CD4-positive, CD25-positive, alpha-beta regulatory T cell (primary cell): ENCODE measurements at places on chromosomes 12 and 14.

GRCh38 chr14:77616133-77616453 lies 344 bp downstream of the SPTLC2 start:
- no peak for DNase-seq

- no peak for DNase-seq
These were observed 2.7 kb upstream of the SEL1L start for GRCh38 chr14:81536241-81536771.

DNA sequence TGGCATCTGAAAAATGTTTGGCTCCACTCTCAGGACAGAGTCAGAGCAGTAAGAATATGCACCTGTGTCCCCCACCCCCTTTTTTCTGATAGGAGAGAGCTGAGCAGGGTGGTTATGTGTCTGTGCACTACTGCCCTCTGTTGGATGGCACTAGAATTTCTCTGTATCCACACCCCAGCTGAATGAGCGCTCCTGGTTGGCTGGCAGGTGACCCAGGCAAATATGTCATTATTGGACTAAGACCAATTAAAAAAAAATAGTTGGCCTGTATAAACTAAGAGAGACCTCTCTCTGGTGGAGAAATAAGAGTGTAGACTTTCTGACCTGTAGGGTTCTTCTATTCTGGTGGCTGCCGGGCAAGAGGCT lies 107.0 kb downstream of the PTCSC3 start:
- peak; percentile 43 for DNase-seq

DNA sequence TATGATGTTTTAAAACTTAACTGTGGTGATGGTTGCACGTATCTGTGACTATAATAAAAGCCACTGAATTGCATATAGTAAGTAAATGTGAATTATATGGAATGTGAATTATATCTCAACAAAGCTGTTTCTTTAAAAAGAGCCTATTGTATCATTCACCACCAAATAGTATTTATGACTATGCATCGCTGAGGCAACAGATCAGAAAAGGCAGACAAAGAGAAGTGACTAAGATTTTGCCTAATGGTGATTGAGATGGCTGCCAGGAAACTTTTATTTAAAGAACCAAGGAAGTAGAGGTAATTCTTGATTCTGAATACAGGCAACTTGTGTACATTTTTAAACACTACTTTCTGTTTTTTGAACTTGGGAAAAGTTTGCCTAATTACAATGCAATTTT lies 31.7 kb downstream of the DHRS7 start:
- no peak for DNase-seq

GRCh38 chr12:116881325-116881876 lies at the start of gene HRK:
HRK (minus strand) TSS chr12:116881441; CDS start chr12:116881307, 134 bp downstream.
- no peak for DNase-seq

GRCh38 chr14:91113829-91114078 lies at the start of gene DGLUCY:
DGLUCY (plus strand) TSS chr14:91114073; CDS start chr14:91160295, 46,222 bp downstream.
- peak; percentile 92 for DNase-seq

DNA sequence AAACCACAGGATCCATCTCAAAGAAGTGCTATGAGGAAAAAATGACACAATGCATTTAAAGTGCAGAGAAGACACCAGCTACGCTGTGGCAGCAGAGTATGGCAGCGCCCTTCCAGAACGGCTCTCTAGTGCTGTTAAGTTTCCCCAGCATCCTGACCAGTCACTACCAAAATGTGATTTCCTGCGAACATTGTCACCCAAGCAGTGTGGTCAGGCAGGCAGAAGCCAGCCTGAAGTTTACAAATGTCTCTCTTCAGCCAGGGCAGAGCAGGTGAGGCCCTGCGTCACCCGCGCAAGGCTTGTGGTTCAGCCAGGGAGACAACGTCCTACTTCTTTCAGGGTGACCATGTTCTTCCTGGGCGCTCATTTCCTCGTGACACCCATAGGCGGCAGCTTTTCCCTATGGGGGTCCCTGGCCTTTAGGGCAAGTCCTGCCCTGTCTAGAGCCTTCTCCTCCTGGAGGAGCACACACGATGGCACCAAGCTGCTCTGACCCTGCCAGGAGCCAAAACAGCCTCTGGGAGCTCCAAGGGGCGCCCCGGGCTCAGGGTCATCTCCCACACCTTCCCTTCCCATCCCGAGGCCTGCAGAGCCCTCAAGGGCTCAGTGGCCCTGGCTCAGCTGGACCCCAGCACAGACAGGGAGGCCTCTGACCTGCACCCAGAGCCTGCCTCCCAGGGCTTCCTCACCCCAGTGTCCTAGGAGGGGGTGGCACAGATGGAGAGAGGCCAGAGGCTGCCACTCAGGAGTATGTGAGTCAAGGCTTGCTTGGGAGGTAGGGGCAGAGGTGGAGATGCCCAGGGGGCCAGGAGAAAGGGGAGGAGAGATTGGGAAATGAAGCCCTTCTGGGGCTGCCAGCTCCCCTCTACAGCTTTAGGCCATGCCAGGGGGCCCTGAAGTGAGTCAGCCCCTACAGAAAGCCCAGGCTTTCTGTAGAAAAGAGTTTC lies 41.9 kb downstream of the PSMA6 start:
- DNase-seq: peak; percentile 47

DNA sequence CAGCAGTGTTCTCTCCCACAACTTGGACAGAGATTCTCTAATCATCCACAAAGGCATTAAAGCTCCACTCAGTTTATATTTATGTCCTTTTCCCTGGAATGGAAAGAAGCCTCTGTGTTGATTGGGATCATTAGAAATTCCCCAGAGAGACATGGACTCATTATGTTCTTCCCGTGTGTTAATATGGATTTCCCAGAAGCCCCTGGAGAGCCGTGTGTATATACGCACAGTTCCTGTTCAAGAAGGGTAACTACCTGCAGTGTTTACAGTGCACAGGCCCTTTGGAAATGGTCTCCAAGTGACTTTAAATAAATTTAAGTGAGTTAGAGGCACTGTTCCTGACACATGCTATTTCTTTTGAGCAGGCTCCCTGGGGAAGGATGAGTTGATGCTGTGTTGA lies 428.0 kb upstream of the TMTC1 start:
- DNase-seq: no peak

- DNase-seq: no peak
These were observed 22.9 kb downstream of the KRT18 start for GRCh38 chr12:52971679-52972329.

- DNase-seq: no peak
These were observed 4.4 kb downstream of the RIMKLB start for GRCh38 chr12:8702159-8702558.

DNA sequence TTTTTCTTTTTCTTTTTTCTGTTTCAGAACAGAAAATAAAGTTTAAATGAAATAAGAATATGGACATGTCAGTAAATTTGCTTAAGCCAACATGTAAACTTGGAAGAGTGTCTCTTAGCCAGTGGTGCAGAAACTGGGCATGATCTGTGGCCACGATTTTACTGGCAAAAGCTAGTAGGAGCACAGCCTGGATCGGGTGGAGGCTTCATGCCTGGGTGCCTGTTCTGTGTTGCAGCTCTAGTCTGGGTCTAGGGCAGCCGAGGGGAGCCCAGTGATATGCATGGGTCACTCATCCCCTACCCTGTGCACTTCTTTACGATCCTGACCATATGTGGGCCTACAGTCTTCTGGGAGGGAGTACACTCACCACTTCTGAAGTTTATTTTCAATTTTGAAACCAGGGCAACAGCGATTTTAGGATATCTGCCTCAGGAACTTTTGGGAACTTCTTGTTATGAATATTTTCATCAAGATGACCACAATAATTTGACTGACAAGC lies 45.6 kb upstream of the SMCO2 start:
- DNase-seq: no peak

GRCh38 chr12:76031081-76031413 lies 529 bp downstream of the PHLDA1 start:
- no peak for DNase-seq

DNA sequence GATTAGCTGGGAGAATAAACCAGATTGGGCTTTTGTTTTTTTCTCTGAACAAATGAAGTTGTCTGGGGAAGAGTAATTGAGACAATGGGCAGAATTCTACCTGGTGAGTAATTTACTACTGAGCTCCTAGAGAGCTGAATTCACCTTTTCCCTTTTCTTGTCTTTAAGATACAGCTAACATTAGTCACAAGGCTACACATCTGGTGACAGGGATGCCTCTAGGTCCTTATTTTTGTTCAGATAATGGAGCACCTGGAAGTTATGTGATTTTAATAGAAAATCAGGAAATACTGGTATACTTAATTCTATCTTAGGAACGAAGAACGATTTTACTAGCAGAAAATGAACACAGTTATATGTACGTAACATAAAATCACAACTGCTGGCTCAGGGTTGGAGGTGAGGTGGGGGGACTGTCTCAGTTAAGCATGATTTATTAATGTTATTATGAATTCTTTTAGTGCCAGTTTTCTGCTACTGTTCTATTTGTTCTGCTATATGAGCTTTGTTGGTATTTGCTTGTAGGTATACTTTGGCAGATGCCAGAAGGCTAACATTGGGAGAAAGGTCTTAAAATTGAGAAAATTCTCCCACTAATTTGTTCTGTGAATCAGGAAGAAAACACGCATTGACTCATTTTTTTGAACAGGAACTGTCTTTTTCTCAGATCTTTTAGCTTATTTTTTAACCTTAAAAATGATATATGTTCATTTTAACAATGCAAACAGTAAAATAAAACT lies 482.7 kb upstream of the RGS6 start:
- no peak for DNase-seq

DNA sequence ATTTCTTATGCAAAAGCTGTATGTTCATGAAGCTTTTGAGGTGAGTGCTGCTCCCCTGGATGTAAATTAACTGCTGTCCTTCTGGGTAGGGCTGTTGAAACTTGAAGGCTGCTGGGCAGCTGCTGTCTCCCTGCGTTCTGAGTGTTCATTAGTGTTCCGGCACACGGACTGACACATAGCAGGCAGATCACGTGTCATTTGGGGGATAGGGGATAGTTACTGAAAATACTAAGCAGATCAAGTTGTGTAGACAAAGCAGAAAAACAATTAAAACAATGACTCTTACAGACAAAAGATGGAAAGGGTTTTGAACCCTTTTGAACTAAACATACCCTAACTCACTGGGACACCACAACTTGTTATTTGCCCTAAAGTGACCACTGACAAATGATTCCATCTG lies 82.5 kb downstream of the PRICKLE1 start:
- DNase-seq: no peak

GRCh38 chr12:112836736-112837628 lies 45.4 kb downstream of the RPH3A start:
- no peak for DNase-seq

DNA sequence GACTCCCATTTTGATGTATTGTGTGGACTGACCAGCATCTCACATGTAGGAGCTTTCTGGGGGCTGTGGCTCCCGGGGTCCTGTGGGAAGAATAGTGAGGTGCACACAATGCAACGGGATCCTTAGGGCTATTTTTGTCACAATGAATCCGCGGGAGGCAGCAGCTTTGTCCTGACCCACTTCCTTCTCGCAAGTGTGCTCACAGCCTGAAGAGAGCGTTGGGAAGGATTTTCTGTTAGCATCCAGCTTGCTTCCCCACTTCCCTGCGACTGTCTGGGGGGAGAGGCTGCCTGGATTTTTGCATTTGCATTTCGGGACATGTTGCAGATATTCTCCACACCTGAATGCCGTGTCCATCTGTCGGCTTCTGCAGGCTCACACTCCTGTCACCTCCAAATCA lies 31.9 kb downstream of the FZD10 start:
- no peak for DNase-seq

- DNase-seq: no peak
These were observed 97.1 kb downstream of the ARF6 start for GRCh38 chr14:49989966-49990365.

DNA sequence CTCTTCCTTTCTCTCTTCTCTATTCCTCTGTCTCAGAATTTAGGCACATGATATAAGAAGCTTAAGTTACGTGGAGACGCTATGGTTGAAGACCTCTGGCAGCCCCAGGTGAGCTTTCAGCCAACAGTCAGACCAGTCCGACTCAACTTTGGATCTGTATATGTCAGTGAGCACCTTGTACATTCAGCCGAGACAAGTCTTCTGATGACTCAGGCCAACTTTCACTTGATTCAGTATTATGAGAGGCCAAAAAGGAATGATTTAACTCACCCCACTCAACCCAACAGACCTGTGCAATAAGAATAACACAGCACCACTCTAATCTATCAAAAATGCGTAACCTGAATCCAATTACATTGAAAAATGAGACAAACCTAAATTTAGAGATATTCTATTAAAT lies 47.5 kb upstream of the FOXG1 start:
- no peak for DNase-seq

DNA sequence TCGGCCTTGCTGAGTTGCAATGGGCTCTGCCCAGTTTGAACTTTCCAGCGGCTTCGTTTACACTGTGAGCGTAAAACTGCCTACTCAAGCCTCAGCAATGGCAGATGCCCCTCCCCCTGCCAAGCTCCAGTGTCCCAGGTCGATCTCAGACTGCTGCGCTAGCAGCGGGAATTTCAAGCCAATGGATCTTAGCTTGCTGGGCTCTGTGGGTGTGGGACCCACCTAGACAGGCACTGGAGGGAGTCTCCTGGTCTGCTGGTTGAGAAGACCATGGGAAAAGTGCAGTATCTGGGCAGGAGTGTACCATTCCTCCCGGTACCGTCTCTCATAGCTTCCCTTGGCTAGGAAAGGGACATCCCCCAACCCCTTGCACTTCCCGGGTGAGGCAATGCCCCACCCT lies 88.2 kb downstream of the KLHL28 start:
- DNase-seq: no peak

DNA sequence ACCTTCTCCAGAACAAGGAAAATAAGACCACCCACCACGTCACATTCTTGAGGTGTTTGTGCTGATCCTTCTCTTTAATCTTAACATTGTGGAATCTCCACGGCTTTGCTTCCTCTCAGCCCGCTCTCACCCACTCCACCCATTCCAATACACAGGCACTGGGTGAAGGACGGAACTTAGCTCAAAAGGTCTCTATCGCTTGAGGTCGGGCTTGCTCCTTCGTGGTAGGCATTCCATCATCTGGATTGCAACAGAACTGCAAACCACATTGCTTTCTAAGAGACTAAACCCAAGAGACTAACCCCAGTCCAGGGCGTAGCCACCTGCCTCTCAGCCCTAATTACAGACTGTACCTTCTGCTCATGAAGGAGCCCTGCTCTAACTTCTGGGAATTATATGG lies 24.0 kb upstream of the MDM2 start:
- DNase-seq: no peak

DNA sequence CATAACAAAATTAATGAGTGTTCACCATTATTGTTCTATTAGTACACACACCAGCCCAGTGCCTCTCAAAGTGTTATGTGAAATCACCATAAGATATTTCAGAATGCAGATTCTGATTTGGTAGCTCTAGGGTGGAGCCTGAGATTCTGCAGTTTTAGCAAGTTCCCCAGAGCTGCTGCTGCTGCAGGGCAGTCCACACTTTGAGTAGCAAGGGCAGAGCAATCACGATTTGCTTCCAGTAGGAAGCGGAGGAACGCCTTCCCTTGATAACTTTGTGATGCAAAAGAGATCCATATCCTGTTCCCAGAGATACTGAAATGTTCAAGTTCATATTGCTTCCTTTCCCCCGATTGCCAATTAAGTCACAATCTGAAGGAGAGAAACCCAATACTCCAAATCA lies 57.9 kb downstream of the SLC17A8 start:
- no peak for DNase-seq

GRCh38 chr14:88853129-88853528 lies 28.7 kb downstream of the TTC8 start:
- no peak for DNase-seq

- no peak for DNase-seq
These were observed 138.5 kb downstream of the NDUFA12 start for GRCh38 chr12:94864987-94865386.
